ENCODE measurements at places on chromosomes 5 and 9. TPM values are rescaled to one million over a fixed set of nuclear protein-coding genes. Genes with fewer than 3 reads are reported as not detected.

Gene RNF208
- 11.8 TPM for polyA plus RNA-seq

Gene GABRA1
- 0.75 TPM for polyA plus RNA-seq

Gene PHF19
- polyA plus RNA-seq = 27.6 TPM

Gene UGT3A1
- not detected for polyA plus RNA-seq

Gene HK3
- polyA plus RNA-seq = 4.6 TPM

Gene FOXD4
- not detected for polyA plus RNA-seq
